KBM-7 (cell line): ENCODE measurements at places on chromosomes 4 and X.

GRCh38 chr4:24795666-24796381, 451 bp downstream of the SOD3 start:
- DNase-seq = no peak

DNA sequence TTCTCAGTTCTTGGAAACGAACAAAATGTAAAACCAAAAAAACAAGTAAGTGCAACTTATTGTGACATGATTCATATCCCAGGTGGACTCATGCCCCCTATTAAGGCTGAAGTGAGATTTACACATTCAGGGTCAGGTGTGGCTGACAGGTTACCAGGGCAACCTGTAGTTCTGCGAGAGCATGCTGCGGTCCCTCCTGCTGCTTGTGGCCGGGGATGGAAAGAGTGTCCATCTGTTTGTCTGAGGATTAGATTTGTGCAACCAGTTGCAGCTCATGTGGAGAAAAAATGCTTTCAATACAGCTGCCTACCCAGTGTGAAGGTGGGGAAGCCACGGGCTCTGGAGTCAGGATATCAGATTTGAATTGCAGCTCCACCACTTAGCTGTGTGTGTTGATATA, 78.8 kb downstream of the FAM184B start:
- DNase-seq = no peak

GRCh38 chr4:38416450-38417014, 247.5 kb upstream of the KLF3 start:
- no peak for DNase-seq

DNA sequence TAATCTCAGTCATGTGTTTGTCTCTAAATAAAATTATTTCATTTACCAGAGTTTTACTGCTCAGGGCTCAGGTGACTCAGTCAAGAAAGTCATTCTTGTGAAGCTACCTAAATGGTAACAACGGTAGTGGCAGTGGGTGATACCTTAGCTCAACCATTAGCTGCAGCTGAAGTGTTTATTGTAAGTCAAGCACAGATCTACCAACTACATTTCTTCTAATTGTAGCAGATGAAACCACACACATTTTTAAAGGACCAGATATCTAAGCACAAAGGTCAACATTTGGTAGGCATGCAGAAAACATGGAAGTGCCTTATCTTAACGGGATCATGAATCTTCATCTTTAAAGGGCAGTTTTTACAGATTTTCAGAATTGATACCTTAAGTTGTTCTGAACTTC, 79.1 kb downstream of the FAT4 start:
- DNase-seq = no peak

DNA sequence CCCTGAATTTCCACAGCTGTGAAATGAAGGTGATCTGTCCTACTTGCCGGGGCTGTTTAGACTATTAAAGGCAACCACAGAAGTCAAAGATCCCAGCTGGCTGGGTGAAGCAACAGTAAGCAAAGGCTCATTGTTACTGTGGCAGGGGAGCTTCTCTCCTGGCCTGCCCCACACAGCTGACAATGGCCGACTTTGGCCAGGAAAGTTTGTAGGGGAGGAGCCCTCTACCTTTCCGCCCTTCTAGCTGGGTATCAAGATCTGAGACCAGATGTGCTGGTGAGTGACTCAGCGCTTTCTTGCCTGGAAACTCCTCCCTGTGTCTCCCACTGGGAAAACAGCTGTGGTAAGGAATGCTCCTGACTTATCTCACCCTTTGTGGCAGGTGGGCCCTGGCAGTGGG, 21.1 kb downstream of the RASSF6 start:
- no peak for DNase-seq

DNA sequence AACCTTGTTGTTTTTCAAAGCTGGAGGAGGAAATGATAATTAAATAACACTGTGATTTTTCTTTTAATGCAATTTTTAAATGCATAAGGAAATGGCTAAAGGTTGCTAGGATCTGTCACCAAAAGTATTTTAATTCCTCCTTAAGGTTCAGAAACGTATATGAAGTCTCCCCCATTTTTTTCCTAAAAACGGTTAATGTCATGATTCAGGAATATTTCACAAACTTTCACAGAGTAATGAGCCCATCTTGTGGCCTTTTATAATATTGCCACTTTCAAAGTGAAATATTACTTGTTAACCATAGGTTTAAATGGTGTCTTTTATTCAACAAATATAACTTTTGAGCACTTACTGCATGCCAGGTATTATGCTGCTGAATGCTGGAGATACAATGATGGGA, 99.5 kb upstream of the USP38 start:
- peak; percentile 5 for DNase-seq

GRCh38 chr4:126144543-126145237, 829.9 kb downstream of the FAT4 start:
- DNase-seq = no peak

GRCh38 chr4:81337211-81337610, 122.2 kb upstream of the PRKG2 start:
- no peak for DNase-seq

GRCh38 chr4:104451573-104451972, 43.1 kb downstream of the CXXC4 start:
- DNase-seq = no peak

DNA sequence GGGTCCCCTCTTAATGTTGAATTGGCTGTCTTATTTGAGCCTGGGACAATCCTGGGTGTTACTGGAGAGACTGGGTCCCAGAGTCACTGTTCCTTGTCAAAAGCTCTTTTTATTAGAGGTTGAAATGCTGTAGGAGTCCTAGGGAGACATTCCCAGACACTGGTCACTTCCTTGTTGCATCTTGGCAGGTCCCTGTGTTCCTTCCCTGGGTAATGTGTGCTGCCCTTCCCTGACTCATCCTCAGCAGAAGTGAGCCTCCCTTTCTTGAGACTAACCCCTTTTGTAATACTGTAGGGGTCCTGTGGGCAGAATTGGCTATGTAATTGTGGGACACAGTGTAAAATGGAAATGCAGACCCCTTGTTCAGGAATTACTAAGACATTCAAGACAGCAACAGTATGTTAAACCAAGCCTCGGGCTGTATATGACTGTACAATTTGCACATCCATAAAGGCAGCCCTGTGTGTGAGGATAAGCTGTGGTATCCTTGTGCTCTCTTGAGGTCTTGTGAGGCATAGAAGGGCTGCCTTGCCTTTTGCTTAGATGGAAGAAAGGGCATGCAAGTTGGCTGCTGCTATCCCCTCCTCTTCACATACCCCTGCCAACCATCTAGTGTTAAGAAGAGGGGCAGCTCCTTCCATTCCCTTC, 53.5 kb downstream of the DCLK2 start:
- DNase-seq = no peak

- no peak for DNase-seq
Observed at GRCh38 chrX:45554736-45555135, 354.1 kb upstream of the DIPK2B start.

- DNase-seq = no peak
Observed at GRCh38 chr4:39741401-39741800, 43.5 kb downstream of the UBE2K start.

GRCh38 chr4:68390205-68390935, 40.5 kb upstream of the YTHDC1 start:
- DNase-seq = no peak

DNA sequence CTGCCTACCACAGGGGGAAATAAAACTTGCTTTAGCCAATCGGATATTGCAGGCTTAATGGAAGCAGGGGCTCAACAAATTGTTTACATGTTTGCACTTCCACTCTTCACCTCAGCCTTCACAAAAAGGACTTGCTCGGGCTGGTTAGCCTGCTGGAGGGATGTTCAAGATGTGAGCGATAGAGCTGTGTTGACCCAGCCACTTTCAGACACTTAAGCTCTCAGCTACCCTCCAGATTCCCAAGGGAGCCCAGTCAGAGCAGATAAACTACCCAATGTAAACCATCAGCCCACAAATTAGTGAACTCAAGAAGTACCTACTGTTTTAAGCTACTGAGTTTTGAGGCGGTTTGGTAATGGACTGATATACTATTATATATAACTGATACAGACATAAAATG, 508.4 kb upstream of the FTHL17 start:
- no peak for DNase-seq

GRCh38 chr4:99208719-99209075, 10.3 kb downstream of the ADH6 start:
- DNase-seq = no peak

- no peak for DNase-seq
Observed at GRCh38 chr4:138032222-138032621, 209.9 kb downstream of the SLC7A11 start.

DNA sequence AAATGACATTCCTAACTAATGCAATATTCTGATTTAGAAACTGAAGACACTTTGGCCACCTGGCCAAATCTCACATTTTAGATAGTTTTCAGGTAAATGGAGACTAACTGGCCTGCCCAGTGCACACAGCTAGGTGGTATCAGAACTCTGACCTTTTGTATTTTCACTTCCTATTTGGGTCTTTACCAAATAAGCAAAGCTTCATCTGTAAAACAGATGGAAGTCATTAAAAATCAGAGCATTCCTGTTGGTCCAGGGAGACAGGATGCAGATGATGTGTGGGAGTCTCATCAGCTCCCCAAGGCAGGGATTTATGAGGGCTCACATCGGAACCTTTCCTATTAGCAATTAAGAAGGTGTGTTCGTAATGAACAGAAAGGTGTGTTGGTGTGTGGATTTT, 57.7 kb downstream of the ARHGAP10 start:
- DNase-seq = no peak

DNA sequence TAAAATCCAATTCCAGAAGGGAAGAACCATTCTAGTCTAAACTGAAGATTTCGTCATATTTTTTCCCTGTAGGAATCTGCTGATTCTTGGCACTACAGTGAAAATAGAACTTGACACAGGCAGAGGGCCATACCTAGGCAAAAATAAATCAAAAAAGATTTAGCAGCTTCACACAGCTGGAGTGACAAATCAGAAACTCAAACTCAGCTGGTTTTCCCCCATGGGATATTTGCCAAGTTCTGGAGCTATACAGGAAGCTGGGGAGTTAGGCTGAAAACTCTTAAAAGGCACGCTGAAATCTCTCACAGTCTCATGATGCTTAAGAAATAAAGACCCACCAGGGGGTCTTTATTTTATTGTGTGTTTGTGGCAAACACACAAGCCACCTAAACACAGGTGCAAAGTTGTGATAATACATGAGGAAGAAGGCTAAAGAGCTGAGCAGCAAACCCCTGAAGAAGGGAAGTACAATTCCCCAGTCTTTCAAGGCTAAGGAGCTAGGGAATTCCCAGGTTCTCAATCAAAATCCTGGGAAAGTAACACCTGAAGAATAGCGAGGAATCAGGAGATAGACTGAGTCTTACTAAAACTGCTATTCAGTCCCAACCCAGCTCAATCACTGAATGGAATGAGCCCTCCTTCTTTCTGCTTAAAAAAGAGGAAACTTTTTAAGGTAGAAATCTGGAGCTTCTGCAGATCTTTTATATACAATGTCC, 32.1 kb upstream of the BEND2 start:
- DNase-seq = no peak

GRCh38 chr4:78665216-78665770, 110.9 kb upstream of the BMP2K start:
- no peak for DNase-seq

DNA sequence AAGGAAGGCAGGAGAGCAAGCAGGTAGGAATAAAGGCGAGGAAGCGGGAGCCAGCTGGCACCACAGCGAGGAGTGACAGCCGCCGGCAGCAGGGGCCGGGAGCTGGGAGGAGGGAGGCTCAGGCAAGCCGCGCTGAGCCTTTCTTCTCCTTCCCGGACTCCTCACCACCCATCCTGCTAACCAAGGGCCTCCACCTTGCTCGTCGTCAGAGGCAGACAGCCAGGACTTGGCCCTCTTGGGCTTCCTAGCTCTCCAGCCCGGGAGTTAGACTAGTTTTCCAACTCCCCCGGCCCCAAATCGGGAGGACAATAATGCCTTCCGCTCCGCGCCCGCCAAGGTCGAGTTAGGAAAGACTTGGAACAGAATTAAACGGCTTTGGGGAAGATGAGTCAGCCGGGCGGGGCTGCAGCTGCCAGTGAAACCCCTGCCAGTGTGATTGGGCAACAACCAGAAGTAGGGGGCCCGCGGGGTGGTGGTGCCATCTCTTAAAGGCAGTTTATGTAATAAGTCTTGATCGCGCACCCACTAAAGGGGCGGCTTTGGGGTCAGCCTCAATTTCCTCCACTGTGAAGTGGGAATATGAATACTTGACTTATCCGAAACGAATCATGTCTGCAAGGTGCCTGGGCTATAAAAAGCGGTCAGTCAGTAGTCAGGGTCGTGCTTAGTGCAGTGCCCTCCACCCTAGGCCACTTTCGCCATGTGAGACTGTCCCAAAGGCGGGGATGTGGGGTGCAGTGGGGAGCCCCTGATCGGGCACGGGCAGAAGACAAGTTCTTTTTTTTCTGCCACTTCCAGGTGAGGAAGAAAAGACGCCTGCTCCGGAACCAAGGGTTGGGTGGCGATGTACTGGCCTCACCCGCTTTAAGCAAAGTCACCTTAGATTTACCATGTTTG, 6.7 kb upstream of the HSD17B10 start:
- DNase-seq = peak; percentile 59

GRCh38 chr4:45910511-45910910, 213.3 kb downstream of the GABRG1 start:
- DNase-seq = no peak

GRCh38 chr4:4606321-4606720, 64.5 kb upstream of the STX18 start:
- no peak for DNase-seq

DNA sequence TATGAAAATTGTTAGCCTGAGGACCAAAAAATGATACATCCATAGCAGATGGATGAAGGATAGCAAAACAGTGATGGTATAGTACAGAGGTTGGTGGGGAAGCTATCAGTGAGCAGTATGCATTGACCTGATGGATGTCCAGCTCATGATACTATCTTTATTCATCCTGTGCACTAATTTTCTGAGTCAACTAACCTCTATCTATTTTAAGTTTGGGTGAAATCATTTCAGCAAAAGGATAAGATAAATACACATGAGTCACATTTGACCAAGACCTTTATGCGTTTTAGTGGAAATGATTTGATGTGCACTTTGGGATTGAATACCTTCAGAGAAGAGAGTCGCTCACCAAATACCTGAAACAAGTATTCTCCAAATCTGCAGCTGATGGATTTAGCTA, 351.0 kb upstream of the NR3C2 start:
- no peak for DNase-seq

- no peak for DNase-seq
Observed at GRCh38 chrX:46168254-46168653, 377.0 kb downstream of the ZNF674 start.

- no peak for DNase-seq
Observed at GRCh38 chrX:46380148-46380752, 165.0 kb downstream of the ZNF674 start.

- no peak for DNase-seq
Observed at GRCh38 chr4:185017964-185018772, at the start of gene HELT. Gene HELT (plus strand): TSS chr4:185018490. CDS start chr4:185018929, 439 bp downstream.

- no peak for DNase-seq
Observed at GRCh38 chrX:72052415-72053090, 79.2 kb downstream of the RTL5 start.

DNA sequence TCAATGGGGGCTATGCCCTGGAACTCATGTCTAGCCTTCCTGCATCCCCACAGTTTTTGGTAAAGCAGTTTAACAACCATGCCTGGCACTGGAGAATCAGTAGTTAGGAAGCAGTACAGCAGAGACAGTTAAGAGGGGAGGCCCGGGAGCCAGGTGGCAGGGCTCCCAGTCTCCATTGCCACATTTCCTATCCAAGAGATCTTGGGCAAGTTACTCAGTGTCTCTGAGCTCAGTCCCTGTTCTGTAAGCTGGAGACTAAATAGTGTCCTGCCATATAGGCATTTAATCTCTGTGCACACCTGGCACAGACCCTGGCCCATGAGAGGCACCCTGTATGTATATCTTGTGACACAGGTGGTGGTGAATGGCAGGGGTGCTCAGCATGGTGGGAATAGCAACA, 156.1 kb upstream of the EOLA2 start:
- DNase-seq = no peak

- DNase-seq = no peak
Observed at GRCh38 chr4:18314731-18315130, 293.2 kb upstream of the LCORL start.
